ENCODE measurements at places on chromosomes 7 and 10.

DNA sequence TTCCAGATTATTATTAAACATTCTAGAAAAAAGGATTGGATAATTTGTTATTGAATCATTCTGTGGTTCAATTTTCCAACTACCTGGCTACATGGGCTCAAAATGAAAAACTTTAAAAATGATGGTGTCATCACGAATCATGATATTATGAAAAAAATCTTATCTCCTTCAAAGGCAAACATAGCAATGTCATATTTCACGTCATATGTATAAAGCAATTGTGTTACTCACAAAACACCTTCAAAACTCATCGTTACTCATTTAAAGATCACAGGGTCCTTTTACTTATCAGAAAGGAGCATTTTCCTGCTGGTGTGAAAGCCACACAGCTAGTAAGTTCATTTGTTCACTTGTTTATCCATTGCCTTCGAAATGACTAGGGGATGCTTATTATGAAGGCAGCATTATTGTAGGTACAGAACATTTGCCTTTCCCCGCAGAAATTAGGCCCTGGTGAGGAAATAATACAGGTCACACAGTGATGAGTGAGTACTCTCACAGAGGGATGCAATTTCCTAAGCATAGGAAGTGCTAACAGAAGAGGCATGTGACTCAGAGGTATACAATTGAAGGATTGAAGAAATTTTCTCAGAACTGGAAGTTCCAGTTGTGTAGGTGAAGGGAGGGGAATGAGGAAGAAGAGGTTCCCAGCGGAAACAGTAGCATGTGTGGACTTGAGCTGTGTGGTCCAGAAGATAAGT, 478.7 kb downstream of the INHBA start:
- DNase-seq, result no peak

DNA sequence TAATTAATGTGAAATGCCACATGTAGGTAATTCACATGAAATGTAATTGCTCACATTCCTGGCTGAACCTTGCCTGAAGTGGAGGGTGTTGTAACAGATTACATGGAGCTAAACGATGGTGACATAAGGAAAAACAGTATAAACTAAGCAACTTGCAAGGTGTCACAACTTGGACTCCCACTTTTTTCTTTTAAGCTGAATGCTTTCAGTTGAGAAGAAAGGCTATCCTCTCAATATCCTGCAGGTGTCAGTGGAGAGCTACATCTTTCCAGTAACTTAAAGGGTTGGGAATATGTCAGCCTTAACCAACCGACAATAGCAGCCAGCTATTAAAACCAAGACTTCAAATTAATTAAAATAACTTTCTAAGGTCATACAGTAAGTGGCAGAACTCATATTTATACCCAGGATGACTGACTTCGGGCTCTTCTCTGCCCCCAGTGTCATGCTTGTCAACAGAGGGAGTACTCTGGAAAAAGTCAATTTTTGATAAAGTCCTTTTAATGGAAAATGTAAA, 33.7 kb downstream of the NRBF2 start:
- DNase-seq, result no peak

DNA sequence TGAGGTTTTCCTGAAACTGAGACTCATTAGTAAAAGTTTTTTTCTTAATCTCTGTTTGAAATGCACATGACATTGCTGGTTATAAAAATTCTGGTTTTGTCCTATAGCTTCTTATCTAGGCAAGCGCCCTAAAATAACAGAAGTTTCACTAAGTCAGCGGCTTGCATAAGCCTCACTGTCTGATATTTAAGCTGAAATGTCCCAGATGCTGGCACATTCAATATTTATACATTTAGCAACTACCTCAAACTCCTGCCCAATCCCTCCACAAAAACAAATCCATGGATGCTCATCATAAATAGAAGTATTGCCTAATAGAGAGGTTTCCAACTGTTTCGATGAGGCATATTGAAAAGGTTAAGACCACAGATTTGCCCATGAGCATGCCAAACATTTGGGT, 83.1 kb upstream of the EGR2 start:
- no peak for DNase-seq

DNA sequence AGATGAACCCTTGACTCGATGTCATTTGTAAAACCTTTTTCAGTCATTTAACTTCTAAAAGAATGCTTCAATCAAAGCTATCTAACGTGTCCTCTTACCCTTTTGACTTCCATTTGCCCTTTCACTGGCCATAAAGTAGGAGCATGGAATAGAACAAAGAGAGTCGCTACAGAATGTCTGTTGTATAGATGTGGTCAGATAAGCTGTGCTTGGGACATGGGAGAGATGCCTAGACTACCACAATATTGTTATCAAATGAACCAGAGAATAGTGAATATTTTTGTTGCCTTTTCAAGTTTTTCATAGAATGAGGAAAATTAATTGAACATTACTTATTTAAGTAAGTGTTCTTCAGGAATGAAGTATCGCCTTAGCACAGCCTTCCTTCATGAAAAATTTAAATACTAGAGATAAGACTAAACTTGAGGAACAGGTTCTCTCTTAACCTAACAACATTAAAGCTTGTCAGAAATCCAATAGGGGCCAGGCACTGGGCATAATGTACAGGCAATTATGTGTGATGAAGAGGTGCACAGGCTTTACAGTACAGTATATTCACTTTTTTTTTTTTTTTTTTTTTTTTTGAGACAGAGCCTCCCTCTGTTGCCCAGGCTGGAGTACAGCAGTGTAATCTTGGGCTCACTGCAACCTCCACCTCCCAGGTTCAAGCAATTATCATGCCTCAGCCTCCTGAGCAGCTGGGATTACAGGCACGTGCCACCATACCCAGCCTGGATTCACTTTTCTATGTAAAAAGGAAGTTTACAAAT, 7.5 kb upstream of the KMT2E start:
- DNase-seq, result no peak

- DNase-seq, result no peak
Observed at GRCh38 chr7:45451342-45452035, 122.7 kb upstream of the ADCY1 start.

DNA sequence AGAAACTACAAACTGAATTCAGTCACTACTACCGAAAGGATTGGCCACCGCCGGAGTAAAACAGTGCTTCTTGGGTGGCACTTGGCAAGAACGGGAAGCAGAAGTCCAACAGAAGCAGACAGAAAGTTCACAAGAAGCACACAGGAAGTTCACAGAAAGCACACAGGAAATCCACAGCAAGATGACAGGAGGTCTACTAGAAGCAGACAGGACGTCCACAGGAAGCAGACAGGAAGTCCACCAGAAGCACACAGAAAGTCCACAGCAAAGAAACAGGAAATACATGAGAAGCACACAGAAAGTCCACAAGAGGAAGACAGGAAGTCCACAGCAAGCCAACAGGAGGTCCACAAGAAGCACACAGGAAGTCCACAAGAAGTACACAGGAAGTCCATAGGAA, 399.2 kb upstream of the AUTS2 start:
- no peak for DNase-seq

- no peak for DNase-seq
Observed at GRCh38 chr7:44080686-44081265, 1.6 kb downstream of the POLM start.

GRCh38 chr7:27547401-27547800, 115.3 kb downstream of the HIBADH start:
- no peak for DNase-seq

GRCh38 chr7:44191171-44191570, 1.9 kb upstream of the GCK start:
- no peak for DNase-seq

DNA sequence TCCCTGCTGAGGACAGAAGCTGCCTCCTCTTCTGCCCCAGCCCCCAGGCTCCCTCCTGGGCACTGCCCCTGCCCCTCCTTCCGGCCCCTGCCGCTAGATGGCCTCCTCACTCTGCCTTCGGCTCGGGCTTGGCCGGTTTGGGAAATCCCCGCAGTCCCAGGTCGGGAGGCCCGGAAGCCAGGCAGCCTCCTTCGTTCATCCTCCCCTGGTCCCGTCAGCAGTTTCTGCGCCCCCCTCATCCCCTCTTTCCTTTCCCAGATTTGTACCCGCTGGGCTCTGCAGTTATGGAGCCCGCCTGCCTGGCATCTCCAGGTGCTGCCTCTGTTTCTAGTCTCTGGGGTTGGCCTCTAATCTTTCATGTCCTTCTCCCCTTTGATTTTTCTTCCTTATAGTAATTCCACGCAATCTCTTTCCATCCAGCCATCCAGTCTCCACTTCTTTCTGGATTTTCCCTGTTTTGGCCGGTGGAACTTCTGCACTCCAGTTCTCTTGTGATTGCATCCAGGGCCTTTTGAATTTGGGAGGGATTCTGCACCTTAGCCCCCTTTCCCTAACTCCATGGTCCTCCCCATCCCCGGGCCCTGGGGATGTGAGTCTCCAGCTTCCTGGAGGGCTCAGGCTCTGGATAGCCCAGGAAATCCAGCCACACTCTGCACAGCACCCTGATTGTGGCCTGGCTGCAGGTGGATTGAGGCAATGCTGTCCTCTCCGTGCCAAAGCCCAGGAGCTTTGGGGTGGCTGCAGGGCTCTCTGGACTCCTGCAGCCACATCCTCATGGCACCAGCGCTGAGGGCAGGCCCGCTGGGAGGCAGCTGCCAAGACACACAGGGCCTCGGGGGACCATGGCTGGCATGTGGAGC, 3.3 kb upstream of the SHH start:
- DNase-seq, result peak; percentile 71

GRCh38 chr7:124643311-124643811, 122.2 kb downstream of the GPR37 start:
- DNase-seq, result no peak

- DNase-seq, result no peak
Observed at GRCh38 chr10:97452352-97452751, 6.4 kb downstream of the ZDHHC16 start.

GRCh38 chr10:43046288-43046991, 30.4 kb upstream of the RET start:
- DNase-seq, result no peak

GRCh38 chr7:116490351-116490750, 9.2 kb upstream of the CAV2 start:
- DNase-seq, result no peak

GRCh38 chr10:36188080-36188453, 546.0 kb upstream of the FZD8 start:
- DNase-seq, result no peak

- DNase-seq, result no peak
Observed at GRCh38 chr10:126216632-126216961, 171.7 kb downstream of the ADAM12 start.

GRCh38 chr7:17274551-17275245, 23.8 kb upstream of the AHR start:
- no peak for DNase-seq

DNA sequence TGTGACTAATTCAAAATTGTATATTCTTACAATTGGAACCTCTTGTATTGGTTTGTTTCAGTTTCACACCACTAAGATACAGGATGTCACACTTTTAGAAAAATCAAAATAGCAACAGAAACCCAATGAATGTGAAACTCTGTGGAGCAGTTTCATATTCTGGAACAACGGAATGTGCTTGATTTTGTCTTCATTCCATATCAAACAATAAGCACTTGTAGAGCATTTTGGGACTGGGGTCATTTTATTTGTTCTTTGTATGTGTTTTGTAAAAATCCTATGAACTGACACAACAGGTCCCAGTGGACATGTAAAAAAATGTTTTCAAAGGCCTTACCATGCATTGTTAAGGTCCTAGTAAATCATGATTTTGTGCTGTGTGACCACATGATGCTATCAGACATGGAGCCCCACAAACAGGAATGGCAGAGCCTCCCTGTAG, 123.1 kb downstream of the DKK1 start:
- DNase-seq, result no peak

DNA sequence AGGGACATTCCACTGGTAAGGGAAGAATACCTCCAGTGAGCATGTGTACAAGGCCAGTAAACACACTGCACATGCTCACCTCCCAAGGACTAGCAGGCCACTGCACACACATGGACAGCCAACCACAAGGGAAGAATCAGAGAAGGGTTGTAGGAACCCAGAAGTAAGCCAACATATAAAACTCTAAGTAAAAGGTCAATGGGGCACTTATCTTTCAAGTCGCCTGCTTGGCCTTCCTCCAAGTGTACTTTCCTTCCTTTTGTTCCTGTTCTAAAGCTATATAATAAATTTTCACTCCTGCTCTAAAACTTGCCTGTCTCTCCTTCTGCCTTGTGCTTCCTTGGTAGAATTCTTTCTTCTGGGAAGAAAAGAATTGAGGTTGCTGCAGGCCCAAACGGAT, 33.0 kb downstream of the ORC5 start:
- DNase-seq, result no peak

DNA sequence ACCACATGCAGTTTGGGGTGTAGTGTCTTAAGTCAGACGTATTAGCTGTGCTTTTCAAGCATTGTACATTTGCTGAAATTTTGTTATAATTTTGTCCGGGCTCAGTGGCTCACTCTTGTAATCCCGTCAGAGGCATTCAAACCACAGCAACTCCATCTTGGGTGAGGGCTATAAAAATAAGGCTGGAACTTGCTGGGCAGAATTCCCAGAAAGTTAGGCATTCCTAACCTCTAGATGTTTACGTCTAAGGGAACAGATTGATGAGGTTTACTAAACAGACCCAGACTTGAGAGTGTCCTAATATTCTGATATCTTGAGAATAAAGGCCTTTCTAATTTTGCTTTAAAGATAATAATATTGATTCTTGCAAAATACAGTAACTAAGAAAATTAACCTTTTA, 957.8 kb downstream of the NXPH1 start:
- no peak for DNase-seq

DNA sequence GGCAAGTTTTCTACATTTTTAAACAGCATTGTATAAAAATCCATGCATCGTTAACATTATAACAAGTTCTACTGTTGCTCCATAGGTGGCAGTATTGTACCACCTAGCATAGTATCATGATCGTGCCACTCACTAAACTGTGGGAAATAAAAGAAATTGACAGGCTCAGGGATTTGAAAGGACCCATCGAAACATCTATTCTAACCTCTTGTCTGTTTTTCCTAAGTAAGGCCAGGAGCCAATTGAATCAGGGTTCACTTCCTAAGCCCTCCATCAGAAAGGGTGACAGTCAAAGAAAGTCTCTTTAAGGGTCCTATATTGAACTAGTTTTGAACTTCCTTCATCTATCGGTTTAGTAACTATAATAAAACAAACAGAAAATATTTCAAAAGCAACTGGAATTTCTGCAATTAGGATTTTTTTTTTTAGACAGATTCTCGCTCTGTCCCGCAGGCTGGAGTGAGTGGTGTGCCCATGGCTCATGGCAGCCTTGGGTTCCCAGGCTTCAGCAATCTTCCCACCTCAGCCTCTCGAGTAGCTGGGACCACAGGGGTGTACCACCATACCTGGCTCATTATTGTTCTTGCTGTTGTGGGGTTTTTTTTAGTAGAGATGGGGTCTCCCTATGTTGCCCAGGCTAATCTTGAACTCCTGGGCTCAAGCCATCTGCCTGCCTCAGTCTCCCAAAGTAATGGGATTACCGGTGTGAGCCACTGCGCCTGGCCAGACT, 9.4 kb downstream of the HACD1 start:
- no peak for DNase-seq

Measured in stimulated activated CD8-positive, alpha-beta memory T cell treated with anti-CD3 and anti-CD28 coated beads, Interleukin-2, amount 100 ng/mL, for 48 hours (primary cell).